ENCODE measurements at places on chromosomes 11 and 22. TPM values are rescaled to one million over a fixed set of nuclear protein-coding genes. Genes with fewer than 3 reads are reported as not detected.
A peak's percentile ranks its signal among the peaks of the same experiment; 100 is the strongest.

Gene TMEM86A
- 5.4 TPM for total RNA-seq

Gene NAALAD2
- 2.3 TPM for total RNA-seq

Gene UPK3A
- not detected for total RNA-seq

Gene SLC22A8
- not detected for total RNA-seq

Gene LUZP2
- total RNA-seq: not detected

Gene OR5J2
- total RNA-seq: not detected

Gene PIWIL4
- total RNA-seq: 1.6 TPM

Gene RTN4RL2
- total RNA-seq: 0.77 TPM

Gene DEFB108B
- total RNA-seq: not detected

Gene TMPRSS6
- total RNA-seq: not detected

Gene OR51B5
- not detected for total RNA-seq

Gene P2RX6
- total RNA-seq: 6.7 TPM

Gene JHY
- 5.6 TPM for total RNA-seq

Gene ZBTB16
- 61.5 TPM for total RNA-seq

Gene INPP5J
- total RNA-seq: 62.1 TPM

Gene OR52I2
- not detected for total RNA-seq

Gene FAM180B
- total RNA-seq: not detected

Gene OR2AG1
- total RNA-seq: not detected

Gene IL10RA
- total RNA-seq: 12.1 TPM

Gene MMP7
- total RNA-seq: not detected

- DNase-seq: no peak
These were observed 84.0 kb upstream of the RCN1 start for GRCh38 chr11:32006799-32007388.

- DNase-seq: peak; percentile 37
These were observed 60.6 kb downstream of the MED15 start for GRCh38 chr22:20567993-20568417.

- DNase-seq: no peak
These were observed 621.0 kb upstream of the ANO3 start for GRCh38 chr11:25710975-25711374.

DNA sequence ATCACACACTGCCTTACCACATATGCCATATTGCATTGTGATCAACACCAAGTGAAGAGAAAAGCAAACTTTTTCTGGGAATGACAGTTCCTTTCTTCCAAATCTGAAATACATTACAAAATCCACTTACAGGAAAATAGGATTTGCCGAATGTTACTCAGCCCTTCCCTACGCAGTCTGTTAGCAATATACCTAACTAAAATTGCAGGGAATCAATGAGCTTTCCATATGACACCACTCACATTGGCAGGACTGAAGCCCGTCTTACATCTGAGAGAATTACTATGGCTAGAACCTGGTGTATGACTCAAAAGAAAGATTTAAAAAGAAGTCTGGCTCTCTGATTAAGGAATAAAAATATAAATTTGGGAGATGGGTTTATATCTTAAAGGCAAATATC is 136.0 kb downstream of the LRRC4C start:
- DNase-seq: no peak

DNA sequence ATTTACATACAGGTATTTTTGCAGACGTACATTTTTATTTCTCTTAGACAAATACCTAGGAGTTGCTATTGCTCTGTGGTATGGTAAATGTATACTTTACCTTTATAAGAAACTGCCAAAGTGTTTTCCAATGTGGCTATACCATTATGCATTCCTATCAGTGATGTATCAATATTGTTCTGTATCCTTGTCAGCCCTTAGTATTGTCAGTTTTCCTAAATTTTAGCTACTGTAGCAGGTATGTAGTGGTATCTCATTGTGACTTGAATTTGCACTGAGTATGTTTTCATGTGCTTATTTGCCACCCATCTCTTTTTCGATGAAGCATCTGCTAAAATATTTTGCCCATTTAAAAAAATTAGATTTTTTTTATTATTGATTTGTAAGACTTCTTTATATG is 37.0 kb downstream of the CLPB start:
- no peak for DNase-seq

- no peak for DNase-seq
These were observed 29.1 kb downstream of the LRFN4 start for GRCh38 chr11:66885950-66886440.

GRCh38 chr11:75244052-75244814 is 3.7 kb downstream of the TPBGL start:
- no peak for DNase-seq

DNA sequence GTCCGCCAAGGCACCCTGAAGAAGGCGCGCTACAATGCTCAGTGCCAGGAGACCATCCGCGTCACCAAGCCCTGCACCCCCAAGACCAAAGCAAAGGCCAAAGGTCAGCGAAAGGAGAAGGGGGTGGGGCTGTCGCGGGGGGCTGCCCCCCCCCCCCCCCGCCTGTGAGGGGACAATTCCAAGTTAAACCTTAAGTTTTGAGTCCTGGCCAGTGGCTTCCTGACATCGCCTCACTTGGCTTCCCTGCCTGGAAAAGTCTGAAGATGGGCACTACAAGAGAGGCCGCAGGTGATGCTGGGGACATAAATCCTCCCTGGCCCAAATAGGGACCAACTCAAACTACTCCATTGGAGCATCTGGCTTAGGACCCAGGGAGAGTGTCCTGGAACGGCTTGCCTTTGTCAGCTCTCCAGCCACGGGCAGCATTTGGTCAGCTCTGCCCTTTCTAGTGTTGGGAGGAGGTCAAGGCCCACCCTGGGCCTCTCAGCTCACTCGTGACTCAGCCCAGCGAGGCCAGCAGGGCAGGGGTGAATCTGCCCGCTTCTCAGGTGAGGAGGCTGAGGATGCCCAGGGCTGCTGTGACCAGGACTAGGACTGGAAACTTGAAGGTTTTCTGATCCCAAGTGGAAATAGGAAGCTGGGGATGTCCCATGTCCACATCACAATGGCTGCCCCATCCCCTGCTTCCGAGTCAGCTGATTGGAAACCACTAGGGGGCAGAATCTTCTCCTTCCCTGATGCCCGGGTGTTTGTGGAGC is 1.4 kb downstream of the MDK start:
- DNase-seq: no peak

GRCh38 chr22:21803811-21804249 is 63.6 kb downstream of the MAPK1 start:
- no peak for DNase-seq

DNA sequence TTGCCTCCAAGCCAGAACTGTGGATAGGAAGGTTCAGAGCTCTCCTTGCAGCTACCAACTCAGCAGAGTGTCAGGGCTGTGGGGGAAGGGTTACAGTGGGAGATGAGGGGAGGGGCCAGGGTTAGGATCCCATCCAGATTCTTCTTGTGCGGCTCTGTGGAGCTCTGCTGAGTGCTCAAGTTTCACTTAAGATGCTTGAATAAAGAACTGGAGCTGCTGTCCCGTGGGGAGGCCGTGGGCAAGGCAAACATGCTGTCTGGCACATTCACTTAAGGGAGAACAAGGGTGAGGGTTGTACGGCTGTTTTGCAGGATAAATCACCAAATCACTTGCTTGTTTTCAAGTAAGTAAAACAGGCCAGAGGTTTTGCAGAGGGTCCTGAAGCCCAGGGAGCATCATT is 197.1 kb downstream of the FAM76B start:
- DNase-seq: peak; percentile 68

DNA sequence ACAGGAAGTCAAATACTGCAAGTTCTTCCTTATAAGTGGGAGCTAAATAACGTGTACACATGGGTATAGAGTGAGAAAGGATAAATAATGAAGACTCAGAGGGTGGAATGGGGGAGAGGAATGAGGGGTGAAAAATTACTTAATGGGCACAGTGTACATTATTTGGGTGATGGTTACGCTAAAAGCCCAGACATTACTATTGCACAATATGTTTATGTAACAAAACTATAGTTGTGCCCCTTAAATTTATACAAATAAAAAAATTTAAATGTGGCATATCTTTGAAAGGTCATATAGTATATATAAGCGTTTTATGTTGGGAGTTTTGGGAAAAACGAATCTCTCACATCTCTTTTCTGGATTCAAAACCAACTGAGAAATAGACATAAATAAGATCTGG is 96.1 kb downstream of the KIF18A start:
- DNase-seq: no peak

DNA sequence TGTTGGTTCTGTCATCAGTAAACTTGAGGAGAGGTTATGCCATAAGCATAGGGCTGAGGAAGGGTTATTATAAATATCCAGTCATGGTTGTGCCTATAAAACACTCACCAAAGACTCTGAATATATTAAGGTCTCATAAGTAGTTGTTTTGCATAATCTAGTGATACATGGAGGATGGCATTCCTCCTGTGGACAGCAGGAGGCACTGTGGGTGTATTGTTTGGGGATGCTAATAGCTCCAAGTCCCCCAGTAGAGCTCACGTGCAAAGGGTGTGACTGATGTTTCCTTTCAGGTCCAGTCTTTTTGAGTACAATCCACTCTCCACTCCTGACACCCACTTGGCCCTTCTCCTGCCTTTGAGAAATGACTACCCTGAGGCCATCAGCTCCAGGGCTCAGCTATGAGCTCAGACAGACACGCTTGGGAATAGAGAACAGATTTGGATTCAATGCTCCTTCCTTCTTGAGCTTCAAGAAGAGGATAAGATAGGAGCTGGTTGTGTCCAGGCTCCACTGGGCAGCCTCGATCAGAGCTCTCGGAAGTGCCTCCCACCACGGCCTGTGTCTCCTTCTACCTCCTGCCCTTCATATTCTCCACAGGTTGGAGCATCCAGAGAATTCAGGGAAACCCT is 85.2 kb upstream of the IGLL5 start:
- DNase-seq: no peak

GRCh38 chr11:104650234-104650633 is 248.0 kb downstream of the CASP12 start:
- no peak for DNase-seq

- no peak for DNase-seq
These were observed 6.6 kb downstream of the CTSD start for GRCh38 chr11:1756791-1757771.

DNA sequence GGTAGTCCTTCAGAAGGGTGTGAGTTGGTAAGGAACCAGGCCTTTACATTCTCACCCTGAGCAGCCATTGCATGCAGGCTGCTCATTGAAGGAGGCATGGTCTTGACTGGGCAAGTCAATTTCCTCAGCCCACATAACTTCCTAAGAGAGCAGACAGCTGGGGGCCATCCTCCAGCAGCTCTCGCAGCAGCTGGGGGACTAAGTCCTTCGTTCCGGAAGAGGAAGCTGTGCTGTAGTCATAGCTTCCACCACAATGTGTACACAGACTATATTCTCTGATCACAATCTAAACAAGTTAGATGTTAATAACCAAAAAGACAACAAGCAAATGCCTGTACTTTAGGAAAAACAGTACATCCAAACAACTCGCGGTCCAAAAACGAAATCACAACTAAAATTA is 30.1 kb upstream of the MPPED1 start:
- no peak for DNase-seq

DNA sequence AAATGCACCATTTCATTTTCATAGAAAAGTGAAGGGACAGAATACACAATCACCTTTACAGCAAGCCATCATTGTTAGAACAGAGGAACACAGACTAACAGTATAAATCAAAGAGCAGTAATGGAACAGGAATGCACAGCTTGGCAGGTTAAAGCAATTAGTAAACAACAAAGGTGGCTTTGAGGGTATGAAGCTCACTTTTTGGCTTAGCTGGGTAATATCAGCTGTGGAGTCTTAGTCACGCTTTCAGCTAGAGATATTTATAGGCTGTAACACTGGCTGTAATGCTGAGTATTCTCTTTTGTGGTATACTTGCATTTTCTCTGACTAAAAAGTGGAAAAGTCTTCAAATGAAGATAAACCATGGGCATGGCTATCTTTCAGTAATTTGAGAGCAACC is 1780.5 kb downstream of the LRRC4C start:
- DNase-seq: no peak

- DNase-seq: no peak
These were observed 148.7 kb upstream of the B3GAT1 start for GRCh38 chr11:134560566-134561330.

GRCh38 chr11:93591247-93591898 is 48.2 kb upstream of the SMCO4 start:
- no peak for DNase-seq

DNA sequence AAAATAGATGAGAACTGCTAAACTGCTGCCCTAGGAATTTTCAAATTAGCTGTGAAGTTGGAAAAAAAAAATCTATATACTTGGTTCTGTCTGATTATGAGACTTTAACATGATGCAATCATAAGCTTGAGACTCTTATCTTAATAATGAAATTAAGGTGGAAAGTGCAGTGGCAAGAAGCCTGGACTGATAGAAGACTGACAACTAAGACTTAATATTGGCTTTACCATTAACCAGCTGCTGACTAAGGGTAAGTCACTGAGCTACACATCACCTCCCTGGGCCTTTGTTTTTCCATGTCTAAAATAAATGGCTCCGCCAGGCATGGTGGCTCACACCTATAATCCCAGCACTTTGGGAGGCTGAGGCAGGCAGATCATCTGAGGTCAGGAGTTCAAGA is 56.9 kb downstream of the SLC35F2 start:
- DNase-seq: no peak

- DNase-seq: peak; percentile 43
These were observed 458.5 kb downstream of the BRD1 start for GRCh38 chr22:49368976-49369725.

DNA sequence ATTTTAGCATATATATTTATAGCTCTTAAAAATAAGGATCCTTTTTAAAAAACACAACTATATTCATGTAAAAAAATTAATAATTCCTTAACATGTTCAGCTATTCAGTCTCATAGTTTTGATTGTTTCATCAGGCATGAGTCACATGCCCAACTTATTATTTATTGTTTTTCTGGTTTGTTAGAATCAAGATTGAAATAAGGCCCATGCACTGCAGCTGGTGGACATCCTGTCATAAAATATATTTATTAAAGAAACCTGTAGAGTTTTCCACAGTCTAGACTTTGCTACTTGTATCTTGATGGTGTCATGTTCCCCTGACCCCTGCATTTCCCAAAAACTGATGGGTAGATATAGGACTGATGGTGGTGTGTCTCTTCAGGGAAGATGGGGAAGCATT is 77.4 kb downstream of the PARVA start:
- DNase-seq: no peak

DNA sequence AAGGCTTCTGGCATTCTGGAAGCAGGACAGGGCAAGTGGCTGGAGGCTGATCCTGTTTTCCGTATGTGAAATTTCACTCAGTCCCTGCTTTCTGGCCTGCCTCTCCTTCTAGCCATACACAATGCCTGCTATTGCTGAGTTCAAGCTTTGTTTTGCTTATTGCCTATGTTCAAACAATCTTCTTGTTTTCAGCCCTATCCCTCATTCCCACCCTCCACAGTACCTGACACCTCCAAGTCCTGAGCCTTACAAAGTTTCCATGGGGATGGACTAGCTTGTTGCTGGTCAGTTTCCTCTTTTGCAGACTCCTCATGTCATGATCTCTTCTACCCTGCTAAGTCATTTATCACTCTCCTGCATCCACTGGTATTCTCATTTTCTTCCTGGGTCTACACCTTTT is 38.1 kb downstream of the FAM76B start:
- DNase-seq: no peak

All from right cardiac atrium (tissue), 5 donors.